Neural progenitor cell (in vitro differentiated cells): ENCODE measurements at places on chromosomes 3 and 15.

DNA sequence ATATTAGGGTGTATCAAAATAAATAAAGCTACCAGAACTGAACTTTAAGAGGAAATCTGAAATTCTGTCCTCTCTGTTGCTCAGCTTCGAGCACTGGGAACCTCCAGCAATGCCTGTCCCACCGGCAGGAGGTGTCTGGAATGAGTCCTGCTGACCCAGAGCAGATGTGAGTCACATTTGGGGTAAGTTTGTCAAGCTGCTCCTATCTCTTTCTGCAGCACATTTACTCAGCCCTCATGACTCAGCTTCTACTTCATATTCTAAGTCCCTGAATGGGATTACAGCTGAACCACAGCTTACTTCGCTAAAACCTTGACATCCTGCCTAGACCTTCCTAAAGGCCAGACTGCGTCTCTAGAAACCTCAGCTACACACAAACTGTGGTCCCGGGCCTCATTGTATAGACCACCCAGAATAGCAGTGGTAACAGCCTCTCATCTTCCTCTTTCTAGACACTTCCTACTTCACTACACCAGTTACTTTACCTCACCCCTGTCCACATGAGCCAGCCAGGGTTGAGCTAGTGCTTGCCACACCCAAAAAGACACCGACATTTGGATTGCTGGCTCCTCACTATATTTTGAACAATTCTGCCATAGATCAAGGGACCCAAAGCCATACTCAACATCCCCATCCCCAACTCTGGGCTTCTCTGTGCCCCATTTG lies 109.6 kb upstream of the TMCO5A start:
- DNase-seq = no peak

DNA sequence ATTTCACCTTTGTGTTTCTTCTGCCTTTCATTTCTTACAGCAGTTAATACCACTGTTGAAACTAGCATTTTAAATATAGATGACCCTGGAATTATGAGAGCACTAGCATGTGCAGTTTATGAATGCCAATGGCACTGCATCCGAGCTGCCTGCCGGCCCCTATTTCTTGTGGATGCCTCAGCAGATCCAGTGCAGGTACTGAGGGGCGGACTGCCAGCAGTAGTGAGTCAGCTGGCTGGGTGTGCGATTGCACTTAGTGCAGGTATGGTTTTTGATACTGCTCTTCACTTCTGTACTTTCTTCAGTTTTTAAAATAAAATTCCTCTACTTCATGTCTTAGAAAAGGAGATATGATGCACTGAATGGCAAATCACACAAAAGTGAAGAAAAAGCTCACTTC lies 453.0 kb downstream of the DIPK2A start:
- DNase-seq = no peak

DNA sequence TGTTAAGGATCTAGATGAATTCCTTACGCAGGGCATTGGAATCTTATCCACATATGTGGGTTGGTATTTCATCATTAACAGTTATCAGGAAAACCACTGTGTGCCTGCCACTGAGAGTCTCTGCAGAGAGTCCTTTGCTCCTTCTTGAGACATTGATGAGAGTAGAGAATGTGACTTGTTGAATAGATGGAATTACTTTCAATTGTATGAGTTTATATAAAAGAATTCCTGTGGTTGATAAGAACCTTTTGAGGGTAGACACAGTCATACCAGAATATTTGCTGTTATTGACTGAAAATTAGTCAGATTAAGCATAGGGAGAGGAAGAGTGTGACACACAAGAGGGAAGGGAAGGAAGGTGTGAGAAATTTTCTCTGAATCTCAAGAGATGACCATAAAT lies 30.8 kb downstream of the ARHGEF26 start:
- DNase-seq = no peak

- DNase-seq = no peak
Observed at GRCh38 chr3:194482196-194482593, 4.6 kb downstream of the ATP13A3 start.

DNA sequence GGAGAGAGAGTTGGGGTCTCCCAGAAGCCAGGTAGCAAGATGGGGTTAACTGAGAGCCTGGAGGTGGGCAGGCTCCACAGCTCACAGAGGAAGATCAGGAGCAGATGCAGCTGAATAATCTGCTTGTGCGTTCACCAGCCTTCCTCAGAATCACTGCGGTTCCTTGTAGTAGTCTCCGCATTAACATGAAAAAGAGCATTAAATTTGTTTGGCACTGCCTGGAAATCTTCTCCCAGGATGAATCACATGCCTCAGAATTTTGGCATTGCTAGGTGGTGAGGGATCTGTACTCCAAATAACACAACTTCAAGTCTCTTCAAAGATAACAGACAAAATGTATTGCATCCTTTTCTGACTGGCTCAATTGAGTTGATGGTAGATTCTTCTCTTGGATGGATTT lies 700.6 kb upstream of the ARRDC4 start:
- no peak for DNase-seq

- no peak for DNase-seq
Observed at GRCh38 chr15:89127054-89127702, 38.9 kb downstream of the ABHD2 start.

GRCh38 chr3:28252001-28252431 lies 10.6 kb downstream of the CMC1 start:
- no peak for DNase-seq

- DNase-seq = peak; percentile 13
Observed at GRCh38 chr3:24161841-24162240, 216.8 kb downstream of the NR1D2 start.

DNA sequence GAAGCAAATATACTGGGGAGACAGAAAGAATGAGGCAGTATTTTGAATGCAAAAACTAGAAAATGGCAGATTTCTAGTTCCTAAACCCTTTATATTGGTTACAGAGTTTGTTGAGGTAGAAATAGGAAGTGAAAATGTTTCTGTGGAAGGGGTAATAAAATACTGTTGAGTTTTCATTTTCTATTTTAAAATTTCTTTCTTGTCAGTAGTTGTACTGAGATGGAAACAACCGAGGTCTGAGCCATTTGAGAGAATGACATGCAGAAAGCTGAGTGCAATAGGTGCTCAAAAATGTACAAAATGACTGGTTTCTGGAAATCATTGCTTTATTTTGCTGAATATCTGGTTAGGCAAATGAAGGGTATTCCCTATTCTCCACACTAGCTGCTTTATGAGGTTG lies 361.4 kb downstream of the CHL1 start:
- DNase-seq = no peak

- DNase-seq = no peak
Observed at GRCh38 chr3:38573111-38573510, 76.4 kb downstream of the SCN5A start.

DNA sequence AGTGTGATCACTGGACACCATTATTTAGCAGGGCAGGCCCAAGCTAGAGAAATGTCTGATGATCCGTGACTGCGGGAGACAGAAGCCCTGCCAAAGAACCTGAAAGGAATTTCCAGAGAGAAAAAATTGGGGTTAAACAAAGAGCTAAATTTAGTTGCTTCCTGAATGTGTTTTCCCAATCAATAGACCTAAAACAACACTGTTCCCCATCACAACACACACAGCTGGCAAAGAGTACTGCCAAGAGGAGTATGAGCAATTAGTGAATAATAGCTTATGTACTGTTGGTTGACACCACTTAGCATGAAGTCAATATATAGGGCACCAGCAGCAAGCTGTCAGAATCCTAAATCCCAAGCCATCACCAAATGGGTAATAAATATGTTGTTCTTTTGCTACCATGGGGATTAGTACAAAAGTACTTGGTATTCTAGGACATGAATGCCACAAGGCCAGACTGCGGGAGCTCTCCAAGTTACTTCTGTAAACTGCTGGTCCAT lies 35.7 kb downstream of the CLK3 start:
- DNase-seq = no peak

GRCh38 chr3:131435000-131435399 lies 53.4 kb downstream of the NUDT16 start:
- DNase-seq = no peak
